ENCODE measurements at places on chromosomes 3 and 15.

- DNase-seq = no peak
Observed at GRCh38 chr3:88882121-88882520, 225.3 kb upstream of the EPHA3 start.

GRCh38 chr3:124395584-124396338, 334.5 kb upstream of the UMPS start:
- no peak for DNase-seq

GRCh38 chr15:41648770-41649169, 11.4 kb upstream of the MGA start:
- DNase-seq = no peak

- no peak for DNase-seq
Observed at GRCh38 chr3:181847276-181847675, 135.6 kb downstream of the SOX2 start.

GRCh38 chr3:17581421-17582080, 160.9 kb downstream of the TBC1D5 start:
- DNase-seq = no peak

- no peak for DNase-seq
Observed at GRCh38 chr15:67148196-67148701, 82.8 kb downstream of the SMAD3 start.

GRCh38 chr15:71002316-71002715, 109.7 kb downstream of the LRRC49 start:
- no peak for DNase-seq

DNA sequence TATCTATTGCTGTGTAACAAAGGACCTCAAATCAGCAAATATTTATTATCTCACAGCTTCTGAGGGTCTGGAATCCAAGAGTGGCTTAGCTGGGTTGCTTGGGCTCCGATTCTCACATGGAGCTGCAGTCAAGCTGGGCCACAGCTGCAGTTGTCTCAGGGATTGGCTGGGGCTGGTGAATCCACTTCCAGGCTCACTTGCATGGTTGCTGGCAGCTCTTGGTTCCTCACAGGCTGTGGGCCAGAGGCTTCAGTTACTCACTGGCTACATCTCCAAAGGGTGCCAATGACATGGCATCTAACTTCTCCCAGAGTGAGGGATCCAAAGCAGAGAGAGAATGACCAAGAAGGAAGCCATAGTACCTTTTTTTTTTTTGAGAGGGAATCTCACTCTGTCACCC, 13.9 kb upstream of the SYNM start:
- DNase-seq = no peak

All from stimulated activated CD4-positive, alpha-beta T cell treated with anti-CD3 and anti-CD28 coated beads, Interleukin-15, amount 100 ng/mL, for 1 hour (primary cell).